NCI-H510A (cell line): ENCODE measurements at places on chromosomes 7 and 10.

GRCh38 chr7:133936074-133936473, 191.1 kb upstream of the LRGUK start:
- no peak for DNase-seq

GRCh38 chr7:17405786-17406185, 107.3 kb downstream of the AHR start:
- DNase-seq = no peak

DNA sequence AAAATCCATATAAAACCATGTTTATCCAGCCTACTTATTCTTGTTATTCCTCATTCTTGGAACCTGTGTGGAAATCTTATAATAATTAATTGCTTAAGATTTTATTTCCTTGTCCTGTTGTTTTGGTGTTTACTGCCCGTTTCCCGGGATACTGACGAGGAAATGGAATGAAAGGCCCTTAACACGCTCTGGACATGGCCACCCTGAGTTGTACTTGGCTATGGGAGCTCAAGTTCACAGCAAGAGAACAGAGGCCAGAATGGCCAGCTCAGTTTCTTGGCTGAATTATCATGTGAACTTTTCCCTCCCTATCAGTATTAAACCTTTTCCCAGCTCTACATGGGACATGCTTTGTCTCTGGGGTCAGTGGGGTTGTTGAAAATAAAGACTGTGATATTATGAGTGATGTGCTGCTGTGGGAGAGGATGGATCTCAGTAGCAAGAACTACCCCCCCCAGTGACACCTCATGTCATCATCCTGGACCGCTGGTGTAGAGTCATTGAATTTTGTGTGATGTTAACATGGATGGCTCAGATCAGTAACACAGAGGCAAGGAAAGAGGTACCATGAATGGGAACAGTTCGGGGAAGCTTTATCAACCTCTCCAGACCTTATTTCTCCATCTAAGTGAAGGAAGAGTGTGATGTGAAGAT, 87.0 kb upstream of the IGFBP3 start:
- no peak for DNase-seq

DNA sequence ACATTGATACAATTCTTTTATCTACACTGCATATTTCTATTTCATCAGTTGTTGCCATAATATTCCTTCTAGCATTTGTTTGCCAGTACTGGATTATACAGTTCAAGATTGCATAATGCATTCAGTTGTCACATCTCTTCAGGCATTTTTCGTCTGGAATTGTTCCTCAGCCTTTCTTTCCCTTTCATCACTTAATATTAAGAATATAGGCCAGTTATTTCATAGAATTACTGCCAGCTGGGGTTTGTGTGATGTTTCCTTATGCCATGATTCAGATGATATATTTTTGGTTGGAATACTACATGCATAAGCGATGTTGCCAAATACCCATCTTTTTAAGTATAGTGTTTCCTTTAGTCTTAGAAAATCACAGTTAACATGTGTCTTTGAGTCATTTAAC, 20.8 kb downstream of the KIFBP start:
- no peak for DNase-seq

DNA sequence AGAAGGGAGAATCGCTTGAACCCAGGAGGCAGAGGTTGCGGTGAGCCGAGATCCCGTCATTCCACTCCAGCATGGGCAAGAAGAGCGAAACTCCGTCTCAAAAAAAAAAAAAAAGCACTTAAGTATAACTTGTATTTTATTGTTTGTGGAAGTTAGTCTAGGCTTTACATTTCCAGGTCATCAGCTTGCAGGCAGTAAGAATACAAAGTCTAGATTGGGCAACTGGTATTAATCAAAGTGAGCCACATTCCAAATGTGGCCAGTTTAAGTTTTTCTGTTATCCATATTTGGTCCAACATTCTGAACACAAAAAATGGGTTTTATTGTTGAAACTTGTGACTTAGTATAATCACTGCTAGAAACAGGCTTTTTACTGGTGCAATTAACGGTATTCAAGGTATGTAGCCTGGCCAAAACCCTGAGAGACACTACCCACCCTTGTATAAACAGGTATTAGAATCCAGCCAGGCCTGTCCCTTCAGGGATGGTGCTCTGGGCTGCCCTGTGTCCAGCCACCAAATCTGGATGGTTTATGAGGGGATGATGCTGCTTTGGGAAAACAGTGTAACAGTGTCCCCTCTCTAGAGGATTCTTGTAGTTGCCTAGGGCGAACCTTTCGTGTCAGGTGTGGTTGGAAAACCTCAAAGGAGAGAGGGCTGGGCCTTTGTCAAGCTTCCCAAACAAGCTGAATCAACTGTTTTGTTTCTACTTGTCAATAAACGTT, 122.1 kb upstream of the EFCAB10 start:
- no peak for DNase-seq

GRCh38 chr7:30251708-30252329, 32.6 kb upstream of the ZNRF2 start:
- no peak for DNase-seq

GRCh38 chr10:63421591-63421990, 44.2 kb downstream of the JMJD1C start:
- no peak for DNase-seq

DNA sequence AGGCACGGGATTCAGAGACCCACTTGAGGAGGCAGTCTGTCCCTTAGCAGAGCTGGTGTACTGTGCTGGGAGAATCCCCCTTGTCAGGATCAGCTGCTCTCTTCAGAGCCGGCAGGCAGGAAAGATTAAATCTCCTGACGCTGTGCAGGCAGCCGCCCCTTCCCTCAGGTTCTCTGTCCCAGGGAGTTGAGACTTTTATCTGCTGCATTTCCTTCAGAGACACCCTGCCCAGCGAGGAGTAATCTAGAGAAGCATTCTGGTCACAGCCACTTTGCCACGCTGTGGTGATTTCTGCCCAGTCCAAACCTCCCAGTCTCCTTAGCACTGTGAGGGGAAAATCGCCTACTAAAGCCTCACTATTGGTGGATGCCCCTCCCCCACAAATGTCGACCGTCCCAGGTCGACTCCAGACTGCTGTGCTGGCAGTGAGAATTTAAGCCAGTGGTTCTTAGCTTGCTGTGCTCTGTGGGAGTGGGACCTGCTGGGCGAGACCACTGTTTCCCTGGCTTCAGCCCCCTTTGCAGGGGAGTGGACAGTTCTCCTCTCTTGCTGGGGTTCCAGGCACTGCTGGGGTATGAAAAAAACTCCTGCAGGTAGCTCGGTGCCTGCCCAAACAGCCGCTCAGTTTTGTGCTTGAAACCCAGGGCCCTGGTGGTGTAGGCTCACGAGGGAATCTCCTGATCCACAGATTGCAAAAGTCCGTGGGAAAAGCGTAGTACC, 265.4 kb downstream of the ZWINT start:
- DNase-seq = no peak

DNA sequence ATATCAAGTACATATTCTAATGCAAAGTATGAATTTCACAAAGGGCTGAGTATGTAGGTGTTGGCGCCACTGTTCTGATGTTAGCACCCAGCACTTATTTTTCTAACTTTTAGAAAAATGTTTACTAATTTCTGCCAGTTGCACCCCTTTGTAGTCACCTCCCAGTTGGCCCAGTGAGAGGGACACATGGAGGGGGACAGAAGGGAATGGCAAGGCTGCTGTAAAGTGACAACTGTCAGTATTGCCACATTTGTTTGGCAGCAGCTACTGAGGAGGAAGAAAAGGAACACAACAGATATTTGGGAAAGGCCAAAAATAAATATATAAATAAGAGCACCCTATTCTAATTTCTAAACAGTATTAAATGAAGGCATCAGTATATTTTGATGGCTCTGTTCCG, 57.3 kb downstream of the ANK3 start:
- DNase-seq = no peak

DNA sequence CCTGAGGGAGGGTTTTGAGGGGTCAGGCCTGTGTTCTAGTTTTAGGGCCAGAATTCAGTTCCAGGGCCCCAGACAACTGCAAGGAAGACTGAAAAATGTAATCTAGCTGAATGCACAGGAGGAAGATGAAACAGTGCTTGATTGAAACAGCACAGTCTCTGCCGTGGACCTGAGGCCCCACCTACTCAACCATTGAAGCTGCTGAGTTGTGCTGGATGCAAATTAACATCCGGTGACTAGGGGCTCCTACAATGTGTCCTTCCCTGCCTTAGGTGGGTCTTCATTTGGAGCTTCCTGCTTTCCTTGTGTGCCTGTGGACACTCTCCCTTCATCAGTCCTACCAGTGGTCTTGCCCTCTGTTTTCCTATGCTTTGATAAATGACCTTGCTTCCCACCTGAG, 5.7 kb downstream of the GLRX3 start:
- no peak for DNase-seq

- DNase-seq = no peak
Observed at GRCh38 chr10:118927321-118927720, 102.2 kb upstream of the NANOS1 start.

- no peak for DNase-seq
Observed at GRCh38 chr7:92242972-92243371, 2.7 kb downstream of the KRIT1 start.

DNA sequence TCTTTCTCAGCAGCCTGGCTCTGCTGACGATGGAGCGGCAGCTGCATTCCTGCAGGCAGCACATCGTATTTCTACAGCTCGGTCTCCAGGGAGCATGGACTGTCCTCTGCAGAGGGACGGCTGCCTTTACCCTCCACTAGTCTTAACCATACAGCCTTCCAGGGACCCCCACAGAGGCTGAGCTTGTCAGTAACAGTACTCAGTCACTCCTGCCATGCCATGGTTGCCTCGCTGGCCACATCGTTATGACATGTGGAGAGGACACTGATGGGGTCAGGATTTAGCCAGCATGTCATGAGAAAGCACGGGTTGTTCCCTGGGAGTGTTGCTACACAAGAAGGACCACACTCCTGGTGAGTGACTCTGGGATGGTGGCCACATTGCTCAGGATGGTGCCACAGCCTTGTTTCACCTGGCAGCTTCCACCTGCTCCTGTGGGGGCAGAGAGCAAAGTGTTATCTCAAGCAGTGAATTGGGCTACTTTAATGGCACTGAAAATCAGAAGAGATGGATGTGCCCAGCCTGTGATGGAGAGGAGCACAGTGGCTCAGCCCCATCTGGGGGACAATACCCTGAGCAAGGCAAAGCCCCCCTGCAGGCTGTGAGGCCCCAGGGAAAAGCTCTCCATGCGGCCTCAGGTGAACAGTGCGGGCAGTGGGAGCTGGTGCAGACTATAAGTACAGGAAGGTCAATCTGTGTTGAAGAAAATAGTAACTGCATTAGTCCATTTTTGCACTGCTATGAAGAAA, 443.9 kb downstream of the TCERG1L start:
- DNase-seq = no peak

GRCh38 chr7:66913118-66914037, 7.6 kb upstream of the TMEM248 start:
- no peak for DNase-seq

- no peak for DNase-seq
Observed at GRCh38 chr7:81761031-81761430, 8.8 kb downstream of the HGF start.

GRCh38 chr10:70898687-70899086, 10.3 kb upstream of the PCBD1 start:
- DNase-seq = no peak

- DNase-seq = no peak
Observed at GRCh38 chr10:77301305-77301730, 336.3 kb downstream of the KCNMA1 start.

GRCh38 chr10:73888514-73888913, 14.2 kb upstream of the CAMK2G start:
- no peak for DNase-seq

GRCh38 chr10:6926971-6927370, 346.9 kb upstream of the PRKCQ start:
- no peak for DNase-seq

DNA sequence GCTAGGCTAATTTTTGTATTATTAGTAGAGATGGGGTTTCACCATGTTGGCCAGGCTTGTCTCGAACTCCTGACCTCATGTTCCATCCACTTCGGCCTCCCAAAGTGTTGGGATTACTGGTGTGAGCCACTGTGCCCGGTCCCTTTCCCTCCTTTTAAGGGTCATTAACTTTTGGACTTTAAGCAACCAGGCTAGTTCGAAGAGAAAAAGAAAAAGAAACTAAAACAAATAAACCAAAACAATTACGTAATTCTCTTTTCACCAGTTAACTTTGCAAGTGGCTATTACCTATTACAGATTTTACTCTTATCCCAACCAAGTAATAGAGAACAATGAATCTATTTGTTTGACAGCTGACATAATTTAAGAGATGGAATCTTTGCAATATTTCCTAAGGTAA, 72.8 kb upstream of the SEMA3C start:
- no peak for DNase-seq

DNA sequence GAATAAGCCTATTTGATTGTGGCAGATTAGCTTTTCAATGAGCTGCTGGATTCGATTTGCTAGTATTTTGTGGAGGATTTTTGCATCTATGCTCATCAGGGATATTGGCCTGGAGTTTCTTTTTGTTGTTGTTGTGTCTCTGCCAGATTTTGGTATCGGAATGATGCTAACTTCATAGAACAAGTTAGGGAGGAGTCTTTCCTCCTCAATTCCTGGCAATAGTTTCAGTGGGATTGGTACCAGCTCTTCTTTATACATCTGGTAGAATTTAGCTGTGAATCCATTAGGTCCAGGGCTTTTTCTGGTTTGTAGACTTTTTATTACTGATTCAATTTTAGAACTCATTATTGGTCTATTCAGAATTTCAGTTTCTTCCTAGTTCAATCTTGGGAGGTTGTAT, 43.4 kb upstream of the KLF14 start:
- no peak for DNase-seq

- DNase-seq = no peak
Observed at GRCh38 chr10:35460852-35461460, 124.6 kb downstream of the CCNY start.

- no peak for DNase-seq
Observed at GRCh38 chr10:8563478-8563877, 509.0 kb downstream of the GATA3 start.

GRCh38 chr10:58998924-58999713, 177.3 kb upstream of the PHYHIPL start:
- DNase-seq = no peak

- DNase-seq = peak; percentile 6
Observed at GRCh38 chr7:93228302-93228701, 2.0 kb upstream of the HEPACAM2 start.

DNA sequence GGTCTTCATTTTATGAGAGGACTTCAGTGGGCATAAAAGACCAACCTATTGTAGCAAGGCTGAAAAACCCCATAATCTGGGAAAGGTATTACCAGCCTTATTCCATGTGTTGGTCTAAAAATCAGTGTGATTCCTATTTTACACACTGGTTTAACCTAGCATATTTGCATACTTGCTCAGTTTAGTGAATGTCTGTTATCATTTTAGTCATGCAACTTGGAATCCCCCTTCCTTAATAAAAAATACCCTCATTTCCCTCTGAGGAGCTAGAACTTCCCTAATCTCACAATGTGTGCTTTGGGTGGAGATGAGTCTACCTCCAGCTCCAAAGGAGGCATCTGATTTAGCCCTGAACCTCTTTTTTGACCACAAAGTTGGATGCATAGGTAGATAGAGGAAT, 312.8 kb upstream of the SORCS1 start:
- DNase-seq = no peak

- DNase-seq = no peak
Observed at GRCh38 chr10:80075781-80076180, 2.7 kb upstream of the TMEM254 start.
